HuH-7 (cell line): ENCODE measurements at places on chromosomes 7 and 10.

- DNase-seq, result no peak
Observed at GRCh38 chr7:128026551-128026950, 4.7 kb downstream of the LRRC4 start.

GRCh38 chr7:136179851-136180721 lies 202.9 kb upstream of the MTPN start:
- no peak for DNase-seq

DNA sequence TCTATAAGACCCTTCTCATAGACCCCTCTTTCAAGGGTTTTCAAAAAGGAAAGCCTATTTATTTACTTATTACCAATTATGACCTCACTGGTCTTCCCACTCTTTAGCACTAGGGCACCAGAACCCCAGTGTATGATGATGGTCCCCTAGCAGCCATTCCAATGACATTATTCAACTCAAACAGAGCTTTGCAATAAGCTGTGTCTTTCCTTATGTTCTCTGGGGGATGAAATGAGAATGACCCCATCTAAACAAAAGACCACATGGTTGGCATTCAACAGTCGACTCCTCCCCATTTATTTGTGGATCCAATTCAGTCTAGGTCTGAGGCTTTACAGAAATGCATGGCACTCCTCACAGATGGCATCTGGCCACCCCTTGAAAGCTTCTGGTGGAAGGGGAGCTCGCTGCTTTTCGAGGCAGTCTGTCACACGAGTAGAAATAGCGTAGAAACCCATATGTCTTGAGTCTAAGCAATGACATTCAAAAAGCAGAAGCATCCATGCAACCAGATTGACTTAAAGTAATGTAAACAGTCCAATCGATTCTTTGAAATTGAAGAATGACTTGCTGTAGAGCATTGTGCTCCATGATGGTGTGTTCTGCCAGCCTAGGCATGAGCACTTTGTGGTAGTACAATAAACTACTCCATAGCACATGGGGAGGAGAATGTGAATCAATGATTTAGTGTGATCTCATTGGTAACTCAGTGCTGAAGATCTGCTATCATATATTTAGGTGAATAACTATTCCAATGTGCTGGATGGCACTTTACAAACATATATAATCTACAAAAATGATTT lies 29.8 kb downstream of the NRP1 start:
- DNase-seq, result no peak

DNA sequence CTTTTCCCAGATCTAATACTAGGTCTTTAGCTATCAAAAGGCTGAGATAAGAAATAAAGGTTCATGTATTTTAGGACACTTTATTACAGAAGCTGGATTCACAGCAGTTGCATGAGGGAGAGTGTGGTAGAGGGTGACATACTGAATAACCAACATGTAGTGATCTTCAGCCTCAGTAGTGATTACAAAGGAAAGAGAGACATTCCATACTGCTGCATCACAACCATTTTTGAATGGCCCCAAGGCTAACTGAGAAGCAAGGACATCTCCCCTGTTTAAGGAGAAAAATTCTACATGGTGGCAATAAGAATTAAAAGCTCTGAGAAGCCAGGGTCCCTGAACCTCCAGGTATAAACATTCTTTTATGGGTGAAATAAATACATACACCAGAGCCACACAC lies 35.3 kb downstream of the COG5 start:
- no peak for DNase-seq

DNA sequence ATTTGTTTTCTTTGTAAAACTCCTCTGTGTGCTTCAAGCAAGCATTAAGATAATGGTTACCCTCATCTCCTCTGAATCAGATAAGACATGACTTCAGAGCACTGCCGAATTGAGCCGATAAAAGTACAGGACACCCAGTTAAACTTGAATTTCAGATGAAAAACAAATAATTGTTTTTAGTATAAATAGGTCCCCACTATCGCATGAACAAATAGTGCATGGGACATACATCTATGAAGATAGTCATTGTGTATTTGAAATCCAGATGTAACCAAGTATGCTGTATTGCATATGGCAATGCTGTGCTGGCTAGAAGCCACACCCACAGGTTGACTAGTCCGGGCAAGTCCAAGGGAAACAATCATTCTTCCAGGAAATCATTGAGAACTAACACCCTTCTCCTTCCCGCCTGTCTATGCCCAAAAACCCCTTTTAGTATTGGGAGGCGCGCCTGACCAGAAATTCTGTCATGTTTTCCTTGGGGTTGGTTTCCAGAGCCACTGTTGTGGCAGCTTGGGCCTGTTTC lies 12.6 kb upstream of the FGFR2 start:
- no peak for DNase-seq

DNA sequence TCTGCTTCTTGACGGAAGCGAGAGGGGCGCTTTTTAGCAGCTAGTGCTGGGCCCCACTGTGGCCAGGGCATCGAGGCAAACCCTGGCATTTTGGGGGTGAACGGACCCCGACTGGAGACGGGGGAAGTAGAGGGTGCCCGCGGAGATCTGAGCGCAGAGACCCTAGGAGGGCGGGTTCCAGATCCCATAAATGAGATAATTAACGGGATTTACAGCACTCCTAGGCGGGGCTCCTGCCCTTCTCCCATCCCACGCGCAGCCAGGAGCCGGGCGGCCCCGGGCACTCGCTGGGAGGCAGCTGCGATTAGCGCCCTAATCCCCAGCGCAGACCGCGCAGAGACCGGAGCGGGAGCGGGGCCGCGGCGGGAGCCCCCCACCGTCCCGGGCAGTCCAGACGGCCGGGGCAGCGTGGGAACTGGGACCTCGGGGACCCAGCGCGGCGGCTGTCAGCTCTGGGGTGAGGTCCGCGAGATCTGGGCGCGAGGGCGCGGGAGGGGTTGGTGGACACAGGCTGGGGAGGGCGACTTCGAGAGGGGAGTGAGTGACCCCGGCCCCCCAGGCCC lies 735 bp downstream of the JCAD start:
- DNase-seq, result peak; percentile 43

- DNase-seq, result no peak
Observed at GRCh38 chr7:68998136-68998535, 600.1 kb upstream of the AUTS2 start.

- no peak for DNase-seq
Observed at GRCh38 chr7:133683182-133683454, 430.2 kb downstream of the EXOC4 start.

- no peak for DNase-seq
Observed at GRCh38 chr10:6044751-6045313, 17.3 kb downstream of the IL2RA start.

GRCh38 chr10:109838592-109839244 lies 84.6 kb downstream of the XPNPEP1 start:
- peak; percentile 21 for DNase-seq

GRCh38 chr7:141313896-141314295 lies 237.3 kb upstream of the AGK start:
- no peak for DNase-seq

DNA sequence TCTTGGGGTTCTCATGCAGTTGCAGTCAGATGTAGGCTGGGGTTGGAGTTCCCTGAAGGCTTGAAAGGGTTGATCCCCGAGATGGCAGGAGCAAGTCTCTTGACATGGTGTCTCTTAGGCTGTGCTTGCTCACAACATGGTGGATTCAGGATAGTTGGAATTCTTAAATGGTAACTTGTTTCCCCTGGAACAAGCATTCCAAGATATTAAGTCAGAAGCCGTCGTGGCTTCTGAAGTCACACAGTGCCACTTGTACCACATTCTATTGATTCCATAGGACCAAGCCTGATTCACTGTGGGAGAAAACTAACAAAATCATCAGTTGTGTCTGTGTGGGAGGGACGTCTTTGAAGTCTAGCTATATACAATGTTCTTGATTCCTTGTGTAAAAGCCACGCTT lies 3.5 kb upstream of the SLC35B4 start:
- DNase-seq, result no peak

DNA sequence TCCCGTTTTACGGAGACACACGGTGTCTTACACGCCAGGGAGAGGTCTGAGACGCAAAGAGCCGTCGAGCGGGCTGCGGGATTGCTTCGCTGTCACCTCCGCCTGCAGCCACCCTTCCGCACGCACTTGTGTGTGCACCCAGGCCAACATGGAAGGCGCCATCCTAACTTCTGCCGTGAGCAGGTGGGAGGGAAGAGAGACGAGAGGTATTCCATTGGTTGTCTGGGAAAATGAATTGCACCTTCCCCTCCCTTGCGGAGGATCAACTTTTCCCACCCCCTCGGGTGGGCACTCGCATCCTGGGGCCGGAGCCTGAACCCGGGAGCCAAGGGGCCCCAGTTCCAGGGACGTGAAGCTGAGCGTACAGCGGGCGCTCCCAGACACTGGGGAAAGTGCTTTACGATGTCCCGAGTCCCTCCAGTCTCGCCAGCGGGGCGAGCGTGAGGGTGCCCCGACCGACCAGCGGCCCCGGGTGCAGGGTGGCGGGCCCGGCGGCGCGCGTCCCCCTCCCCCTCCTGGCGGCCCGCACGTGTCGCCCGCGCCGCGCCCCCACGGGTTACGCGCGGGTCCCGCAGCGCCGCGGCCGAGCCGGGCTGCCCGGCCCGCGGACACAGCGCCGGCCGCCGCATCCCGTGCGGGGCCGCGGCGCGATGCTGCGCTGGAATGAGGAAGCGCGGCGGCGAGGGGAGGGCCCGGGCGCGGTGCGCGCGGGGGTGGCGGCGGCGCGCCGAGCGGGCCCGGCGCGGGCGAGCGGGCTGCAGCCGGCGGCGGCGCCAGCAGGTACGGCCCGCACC lies 984 bp upstream of the IKZF1 start:
- DNase-seq, result no peak
